ENCODE measurements at places on chromosomes 3 and 15.

GRCh38 chr3:188407158-188407880 lies 253.4 kb downstream of the LPP start:
- DNase-seq, result no peak

GRCh38 chr3:160950954-160951353 lies 154.2 kb downstream of the B3GALNT1 start:
- no peak for DNase-seq

GRCh38 chr15:77178411-77178810 lies 107.5 kb upstream of the TSPAN3 start:
- DNase-seq, result no peak

DNA sequence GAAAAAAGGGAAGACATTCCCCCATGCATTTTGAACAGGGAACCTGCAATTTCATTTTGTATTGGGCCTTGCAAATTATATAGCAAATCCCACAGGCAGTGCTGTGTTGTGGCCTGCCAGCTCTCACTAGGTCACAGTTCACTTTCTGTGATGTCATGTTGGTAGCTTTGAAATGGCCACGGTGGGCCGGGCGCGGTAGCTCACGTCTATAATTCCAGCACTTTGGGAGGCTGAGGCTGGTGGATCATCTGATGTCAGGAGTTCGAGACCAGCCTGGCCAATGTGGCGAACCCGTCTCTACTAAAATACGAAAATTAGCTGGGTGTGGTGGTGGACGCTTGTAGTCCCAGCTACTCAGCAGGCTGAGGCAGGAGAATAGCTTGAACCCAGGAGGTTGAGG lies 27.0 kb upstream of the C15orf39 start:
- DNase-seq, result no peak

DNA sequence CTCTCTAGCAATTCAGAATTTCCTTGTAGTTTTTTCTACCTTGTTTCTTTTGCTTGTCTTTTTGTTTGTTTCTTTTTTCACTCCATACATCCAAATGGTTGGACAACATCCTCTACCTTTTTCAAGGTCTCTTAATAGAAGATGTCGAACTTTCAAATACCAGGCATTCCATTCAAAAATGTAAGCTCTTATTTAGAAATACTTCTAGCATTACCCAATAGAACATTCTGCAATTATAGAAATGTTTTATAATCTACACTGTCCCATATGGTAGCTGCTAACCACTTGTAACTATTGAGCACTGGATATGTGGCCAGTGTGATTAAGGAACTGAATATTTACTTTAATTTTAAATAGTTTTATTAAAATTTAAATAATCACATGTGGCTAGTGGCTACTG lies 196.2 kb upstream of the MRPL3 start:
- no peak for DNase-seq

- DNase-seq, result no peak
Measured at GRCh38 chr3:30779686-30780287, 114.7 kb downstream of the GADL1 start.

DNA sequence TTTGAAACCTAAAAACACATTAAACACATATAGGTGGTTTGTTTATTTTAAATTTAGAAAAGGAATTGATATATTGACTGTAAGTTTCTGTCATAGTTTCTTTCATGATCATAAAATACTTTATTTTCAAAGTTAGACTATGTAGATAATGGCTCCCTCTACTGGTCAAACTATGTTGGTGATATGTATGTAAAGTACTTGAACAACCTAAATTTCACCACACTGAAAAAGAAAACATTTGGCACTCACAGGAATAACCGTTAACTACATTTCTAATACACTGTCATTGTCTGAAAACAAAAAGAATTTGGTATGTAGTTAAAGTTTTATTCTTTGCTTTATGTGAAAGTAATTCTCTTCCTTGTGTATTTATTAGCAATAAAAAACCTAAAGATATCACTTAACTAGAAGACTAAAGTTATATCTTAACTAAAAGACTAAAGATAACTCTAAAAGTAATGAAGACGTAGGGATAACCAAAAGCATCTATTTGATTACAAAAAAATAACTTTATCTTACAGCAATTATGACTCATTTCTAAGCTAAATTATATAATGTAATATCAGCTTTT lies 427.5 kb downstream of the VGLL3 start:
- DNase-seq, result no peak

GRCh38 chr15:93241696-93242585 lies 152.9 kb upstream of the RGMA start:
- no peak for DNase-seq

DNA sequence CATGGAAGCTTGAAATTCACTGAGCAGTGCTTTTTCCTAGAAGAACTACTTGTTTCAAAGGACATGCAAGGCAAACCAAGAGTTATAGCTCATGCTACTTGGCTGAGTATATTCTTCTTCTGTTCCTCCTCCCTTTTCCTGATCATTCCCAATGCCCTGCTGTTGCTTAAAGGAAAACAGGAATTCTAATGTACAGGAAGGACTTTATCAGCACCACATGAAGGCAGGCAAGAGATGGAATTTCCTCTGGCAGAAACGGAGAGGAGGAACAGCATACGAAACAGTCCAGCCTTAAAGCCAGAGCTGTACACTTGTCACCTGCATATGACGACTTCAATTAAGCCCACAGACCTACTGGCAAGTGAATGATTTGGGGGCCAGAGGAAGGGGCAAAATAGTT lies 15.7 kb downstream of the MEIS2 start:
- DNase-seq, result no peak

DNA sequence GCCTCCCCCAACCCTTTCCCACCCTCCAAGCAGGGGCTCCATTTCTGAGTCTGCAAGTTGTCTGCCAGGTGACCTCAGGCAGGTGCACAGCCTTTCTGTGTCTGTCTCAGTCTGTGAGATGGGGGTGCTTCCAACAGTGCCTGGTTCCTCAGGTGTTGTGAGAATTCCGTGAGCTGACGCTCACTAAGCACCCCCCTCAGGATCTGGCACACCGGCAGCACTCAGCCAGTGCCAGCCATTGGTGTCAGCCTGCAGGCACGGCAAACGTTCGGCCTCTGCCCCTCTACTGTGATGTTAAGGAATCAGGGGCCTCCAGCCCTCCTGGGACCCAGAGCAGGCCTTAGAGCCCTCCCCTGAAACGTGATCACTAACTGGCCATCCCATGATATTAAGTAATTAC lies 2.4 kb downstream of the KLF15 start:
- no peak for DNase-seq

- no peak for DNase-seq
Measured at GRCh38 chr3:42097566-42097946, 6.4 kb downstream of the TRAK1 start.

- no peak for DNase-seq
Measured at GRCh38 chr3:151155409-151156128, 47.4 kb downstream of the GPR171 start.

- DNase-seq, result no peak
Measured at GRCh38 chr3:43922374-43922773, 231.6 kb downstream of the ABHD5 start.

- DNase-seq, result no peak
Measured at GRCh38 chr3:42855219-42855546, 20.5 kb downstream of the CYP8B1 start.

DNA sequence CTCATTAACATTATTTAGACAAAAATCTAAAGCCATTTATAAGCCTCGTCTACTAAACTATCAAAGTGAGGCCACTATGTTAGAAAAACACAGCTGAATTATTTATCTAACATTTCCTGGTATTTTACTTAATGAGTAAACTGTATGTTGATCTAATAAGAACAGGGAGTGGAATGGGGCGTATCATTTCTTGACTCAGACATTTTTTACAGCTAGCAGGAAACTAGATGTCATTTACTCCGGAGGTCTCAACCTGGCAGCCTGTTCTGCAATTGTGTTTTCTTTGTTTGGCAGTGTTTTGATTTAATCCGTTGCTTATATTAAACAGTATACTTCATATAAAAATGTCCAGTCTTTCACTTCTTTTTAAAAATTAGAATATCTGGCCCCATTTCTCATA lies 79.1 kb upstream of the ABI3BP start:
- DNase-seq, result no peak

- DNase-seq, result no peak
Measured at GRCh38 chr3:34131091-34131490, 332.7 kb downstream of the PDCD6IP start.

GRCh38 chr15:60259469-60259868 lies 138.3 kb downstream of the ANXA2 start:
- DNase-seq, result no peak

DNA sequence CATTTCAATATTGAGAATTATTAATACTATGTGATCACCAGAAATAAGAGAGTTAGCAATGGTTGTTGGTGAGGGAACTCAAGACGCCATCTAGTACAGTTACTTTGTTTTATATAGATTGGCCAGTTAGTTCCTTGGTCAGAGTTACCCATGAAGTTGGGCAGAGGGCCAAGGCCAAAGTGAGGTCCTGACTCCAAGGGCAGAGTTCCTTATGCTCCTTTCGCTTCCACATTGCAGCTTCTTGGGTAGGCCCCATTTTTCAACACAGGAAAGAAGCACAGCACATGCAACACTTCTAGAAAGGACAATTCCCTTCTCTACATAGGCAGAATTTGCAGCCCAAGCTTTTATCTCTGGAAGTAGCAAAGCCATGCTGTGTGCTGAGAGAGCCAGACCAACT lies 178.6 kb downstream of the KCNAB1 start:
- DNase-seq, result no peak

- no peak for DNase-seq
Measured at GRCh38 chr3:141410846-141411245, 42.5 kb downstream of the ZBTB38 start.

DNA sequence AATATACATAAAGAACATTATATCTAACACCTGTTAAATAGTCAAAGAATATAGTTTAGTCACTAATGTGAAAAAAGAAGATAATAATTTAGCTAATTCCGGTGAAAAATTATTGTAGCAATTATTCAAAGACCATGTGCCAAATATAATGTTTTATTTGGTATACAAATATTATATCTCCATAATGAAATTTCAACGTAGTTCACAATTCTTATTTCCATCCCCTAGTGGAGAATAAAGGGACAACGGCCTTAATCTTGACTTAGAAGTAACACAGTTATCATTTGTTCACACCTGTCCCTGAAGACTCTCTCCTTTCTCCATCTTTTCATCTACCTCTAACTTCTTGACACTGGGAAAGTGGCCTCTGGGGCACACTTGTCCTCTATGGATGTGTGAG lies 213.4 kb downstream of the ERC2 start:
- no peak for DNase-seq

GRCh38 chr3:30602946-30603345 lies 3.5 kb upstream of the TGFBR2 start:
- no peak for DNase-seq

DNA sequence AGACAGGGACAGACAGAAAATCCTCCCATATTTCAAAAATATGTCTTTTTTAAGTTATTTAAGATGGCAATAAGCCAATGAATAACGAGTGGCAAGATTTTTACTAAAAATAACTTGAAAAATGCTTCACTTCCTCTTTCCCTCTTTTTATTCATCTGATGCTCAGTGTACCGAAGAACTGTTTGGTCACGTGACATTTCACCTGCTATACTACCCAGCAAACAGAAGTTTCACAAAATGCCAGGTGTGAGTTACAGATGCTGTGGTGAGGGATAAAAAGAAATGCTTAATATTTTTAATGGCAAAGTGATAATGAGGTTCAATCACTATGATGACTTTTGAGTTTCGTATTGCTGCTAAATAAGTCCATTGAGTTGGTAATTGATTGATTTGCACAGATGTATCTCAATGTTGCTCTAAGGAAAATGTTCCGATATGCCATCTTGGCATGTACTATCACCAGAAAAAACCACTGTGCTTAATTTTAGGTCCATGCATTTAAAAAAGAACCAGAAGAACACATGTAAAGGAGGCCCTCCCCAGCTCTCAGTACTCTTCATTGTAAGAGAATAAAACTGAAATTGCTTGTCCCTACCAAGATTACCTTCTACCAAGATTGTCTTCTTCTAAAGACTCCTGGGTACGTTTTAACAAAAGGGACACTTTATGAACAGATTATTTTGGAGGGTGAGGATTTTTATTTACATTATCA lies 26.0 kb upstream of the SEC62 start:
- DNase-seq, result no peak

- no peak for DNase-seq
Measured at GRCh38 chr3:55271549-55271948, 215.6 kb downstream of the WNT5A start.

- DNase-seq, result no peak
Measured at GRCh38 chr15:96324940-96325540, 5.5 kb upstream of the NR2F2 start.

- no peak for DNase-seq
Measured at GRCh38 chr15:37032091-37032775, 68.1 kb downstream of the MEIS2 start.

DNA sequence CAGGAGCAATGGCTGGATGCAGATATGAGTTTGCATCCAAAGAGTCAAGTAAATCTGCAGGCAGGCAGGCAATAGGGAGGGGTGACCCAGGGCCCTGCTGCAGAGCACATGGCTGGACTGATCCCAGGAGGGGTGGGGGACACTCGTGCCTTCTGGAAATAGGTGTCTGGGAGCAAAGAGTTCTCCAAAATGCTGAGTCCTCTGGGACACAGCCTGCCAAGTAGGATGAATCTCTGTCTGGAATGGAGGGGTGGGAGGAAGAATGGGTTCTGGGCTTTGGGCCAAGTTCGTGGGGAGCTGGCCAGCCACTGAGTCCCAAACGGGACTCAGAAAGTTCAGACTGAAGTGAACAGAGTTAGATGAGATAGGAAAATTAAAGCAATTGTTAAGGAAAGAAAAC lies 214.5 kb downstream of the MTHFS start:
- DNase-seq, result no peak

DNA sequence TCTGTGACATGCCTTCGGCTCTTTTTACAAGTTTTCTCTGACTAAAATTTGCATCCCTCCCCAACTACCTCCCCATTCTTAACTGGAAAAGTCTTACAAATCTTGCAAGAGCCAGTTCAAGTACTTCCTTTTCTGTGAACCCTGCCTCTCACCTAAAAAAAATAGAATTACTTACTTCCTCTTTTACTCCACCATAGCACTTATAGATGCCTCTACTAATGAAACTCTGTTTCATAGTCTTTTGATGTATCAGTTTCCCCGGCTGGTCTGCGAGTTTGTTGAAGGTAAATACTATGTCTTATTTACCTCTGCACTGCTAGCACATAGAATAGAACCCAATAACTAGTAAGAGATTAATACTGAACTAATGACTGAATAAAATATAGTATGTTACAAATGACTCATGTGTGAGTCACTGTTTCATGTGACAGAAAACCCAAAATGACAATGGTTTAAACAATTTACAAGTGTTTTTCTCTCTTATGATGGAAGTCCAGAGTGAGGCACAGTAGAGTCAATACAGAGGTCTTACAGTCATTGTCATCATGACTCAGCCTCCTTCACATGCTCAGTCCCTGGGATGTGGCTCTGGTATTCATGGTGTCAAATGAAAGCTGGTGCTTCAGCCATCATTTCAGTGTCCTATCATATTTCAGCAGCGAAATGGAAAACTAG lies 393.5 kb downstream of the RSL24D1 start:
- DNase-seq, result no peak

DNA sequence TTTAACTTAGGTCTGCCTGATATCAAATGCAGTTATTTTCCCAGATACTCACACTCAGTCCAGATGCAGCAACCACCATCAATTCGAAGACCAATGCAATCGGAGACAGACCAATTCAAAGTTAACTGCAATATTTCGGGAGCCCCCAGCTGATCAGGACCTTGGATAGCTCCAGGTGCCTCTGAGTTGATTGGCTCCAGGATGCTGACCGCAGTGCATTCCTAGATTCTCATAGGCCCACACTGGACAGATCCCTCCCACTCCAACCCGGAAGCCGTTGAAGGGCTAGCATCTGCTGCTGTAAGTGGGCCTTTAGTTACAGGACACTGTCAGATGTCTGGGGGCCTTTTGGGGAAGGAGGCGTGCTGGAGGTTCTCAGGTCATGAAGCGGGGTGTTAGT lies 89.5 kb upstream of the ATP2B2 start:
- no peak for DNase-seq

All from activated naive CD4-positive, alpha-beta T cell (primary cell).